ENCODE measurements at places on chromosomes 2 and 18.

- peak; percentile 58 for DNase-seq
These were observed 125.1 kb upstream of the HAAO start for GRCh38 chr2:42917425-42917927.

DNA sequence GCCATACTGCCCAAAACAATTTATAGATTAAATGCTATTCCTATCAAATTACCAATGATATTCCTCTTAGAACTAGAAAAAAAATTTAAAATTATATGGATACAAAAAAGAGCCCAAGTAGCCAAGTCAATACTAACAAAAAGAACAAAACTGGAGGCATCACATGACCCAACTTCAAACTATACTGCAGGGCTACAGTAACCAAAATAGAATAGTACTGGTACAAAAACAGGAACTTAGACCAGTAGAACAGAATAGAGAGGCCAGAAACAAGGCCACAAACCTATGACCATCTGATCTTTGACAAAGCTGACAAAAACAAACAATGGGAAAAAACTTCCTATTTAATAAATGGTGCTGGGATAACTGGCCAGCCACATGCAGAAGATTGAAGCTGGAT lies 86.1 kb upstream of the KYNU start:
- no peak for DNase-seq

- no peak for DNase-seq
These were observed 5.5 kb downstream of the TMEM37 start for GRCh38 chr2:119436993-119437772.

DNA sequence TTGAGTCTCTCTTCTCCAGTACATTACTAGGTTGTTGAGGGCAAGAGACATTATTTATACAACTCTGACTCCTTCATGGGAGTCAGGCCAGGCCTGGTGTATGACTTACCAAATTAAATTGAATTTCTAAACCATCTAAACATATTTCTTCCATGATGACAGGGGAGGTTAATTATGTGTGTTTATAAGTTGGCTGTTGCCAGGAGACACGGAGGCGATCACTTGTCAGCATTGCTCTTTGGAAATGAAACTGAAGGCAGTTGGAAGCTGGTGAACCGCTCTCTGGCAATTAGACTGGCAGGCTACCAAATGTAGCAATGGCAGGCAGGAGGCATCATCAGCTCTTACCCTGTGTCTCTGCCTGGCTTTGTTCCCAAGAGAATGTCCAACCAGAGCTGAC lies 241.4 kb downstream of the KCNS3 start:
- no peak for DNase-seq

DNA sequence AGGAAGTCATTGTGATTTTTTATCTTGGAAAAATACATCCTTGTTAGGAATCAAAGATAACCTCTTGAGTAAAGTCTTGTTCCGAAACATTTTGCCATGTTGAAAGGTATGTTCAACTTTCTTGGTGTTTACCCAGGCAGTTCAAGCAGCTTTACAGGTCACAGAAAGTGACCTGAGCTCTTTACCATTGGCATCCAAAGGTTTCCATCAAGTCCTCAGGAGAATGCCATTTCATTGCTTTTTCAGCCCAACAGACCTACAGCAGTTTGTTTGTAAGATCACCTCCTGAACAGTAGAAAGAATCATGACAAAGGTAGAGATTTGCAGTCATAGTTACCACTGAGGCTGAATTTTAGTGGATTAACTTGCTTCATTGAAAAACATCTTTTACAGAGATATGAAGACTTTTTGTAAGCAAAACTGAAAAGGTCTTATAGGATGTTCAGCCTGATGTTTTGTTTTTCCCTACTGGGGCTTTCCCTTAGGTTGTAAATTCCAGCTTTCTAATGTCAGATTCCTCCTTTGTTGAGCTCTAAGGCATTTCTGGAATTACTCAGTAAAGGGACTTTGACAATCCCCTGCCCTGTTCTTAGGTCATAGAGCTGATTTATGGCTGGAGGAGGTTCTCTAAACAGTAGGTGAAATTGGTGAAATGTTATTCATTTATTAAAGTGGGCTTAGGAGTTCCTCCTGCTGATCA lies 236.8 kb upstream of the RBMS1 start:
- no peak for DNase-seq

DNA sequence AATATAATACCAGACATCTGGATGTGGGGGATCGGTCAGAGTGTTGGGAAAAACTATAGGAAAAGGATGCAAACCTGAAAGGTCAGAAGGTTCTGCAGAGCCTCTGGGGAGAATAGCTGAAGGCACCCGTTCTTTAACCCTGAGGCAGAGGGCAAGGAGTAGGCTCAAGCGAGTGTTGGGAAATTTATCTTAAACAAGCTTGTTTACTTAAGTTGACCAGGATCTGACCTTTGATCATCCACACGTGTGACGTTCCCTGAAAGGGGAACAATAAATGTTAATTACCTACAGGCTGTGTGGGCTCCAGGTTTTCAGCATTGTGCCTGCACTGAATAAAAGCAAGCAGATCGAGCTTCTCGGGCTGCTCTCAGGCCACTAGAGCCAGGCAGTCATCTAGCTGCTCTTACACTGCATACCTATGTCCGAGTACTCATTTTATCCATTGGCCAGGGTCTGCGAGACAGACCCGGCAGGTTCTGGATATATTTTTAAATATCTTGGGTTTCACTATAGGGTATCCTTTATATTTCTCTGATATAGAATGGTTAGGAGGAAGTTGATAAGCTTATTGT lies 400.6 kb upstream of the CHST9 start:
- DNase-seq = no peak

- no peak for DNase-seq
These were observed 99.8 kb downstream of the PTPN4 start for GRCh38 chr2:119859528-119859927.

DNA sequence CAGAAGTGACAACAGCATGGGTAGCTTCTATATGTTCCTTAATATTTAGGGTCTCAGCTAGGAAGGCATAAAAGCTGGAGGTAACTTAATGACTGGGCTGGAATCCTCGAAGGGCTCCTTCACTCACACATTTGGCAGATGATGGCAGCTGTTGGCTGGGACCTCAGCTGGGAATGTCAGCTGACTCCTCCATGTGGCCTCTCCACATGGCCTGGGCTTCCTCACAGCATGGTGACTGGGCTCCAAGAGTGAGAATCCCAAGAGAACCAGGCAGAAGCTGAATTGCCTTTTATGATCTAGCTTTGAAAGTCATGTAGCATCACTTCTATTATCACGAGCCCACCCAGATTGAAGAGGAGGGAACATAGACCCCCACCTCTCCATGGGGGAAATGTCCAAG lies 54.9 kb downstream of the TET3 start:
- no peak for DNase-seq

DNA sequence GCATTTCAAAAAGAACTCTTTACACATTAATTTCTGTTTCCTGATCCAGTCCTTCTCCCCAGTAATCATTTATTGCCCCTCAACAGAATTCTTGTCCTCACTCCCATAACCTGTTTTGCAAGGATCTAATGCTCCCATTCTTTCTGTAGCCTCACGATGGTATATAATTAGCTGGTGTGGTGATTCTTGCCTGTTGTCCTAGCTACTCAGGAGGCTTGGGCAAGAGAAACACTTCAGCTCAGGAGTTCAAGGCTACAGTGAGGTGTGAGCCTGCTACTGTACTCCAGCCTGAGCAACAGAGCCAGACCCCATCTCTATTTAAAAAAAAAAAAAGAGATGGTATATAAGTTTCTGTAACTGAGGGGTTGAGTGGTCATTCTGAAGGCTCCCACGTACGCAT lies 7.7 kb upstream of the TRAPPC8 start:
- no peak for DNase-seq

GRCh38 chr2:137937778-137938177 lies 26.5 kb upstream of the HNMT start:
- no peak for DNase-seq

DNA sequence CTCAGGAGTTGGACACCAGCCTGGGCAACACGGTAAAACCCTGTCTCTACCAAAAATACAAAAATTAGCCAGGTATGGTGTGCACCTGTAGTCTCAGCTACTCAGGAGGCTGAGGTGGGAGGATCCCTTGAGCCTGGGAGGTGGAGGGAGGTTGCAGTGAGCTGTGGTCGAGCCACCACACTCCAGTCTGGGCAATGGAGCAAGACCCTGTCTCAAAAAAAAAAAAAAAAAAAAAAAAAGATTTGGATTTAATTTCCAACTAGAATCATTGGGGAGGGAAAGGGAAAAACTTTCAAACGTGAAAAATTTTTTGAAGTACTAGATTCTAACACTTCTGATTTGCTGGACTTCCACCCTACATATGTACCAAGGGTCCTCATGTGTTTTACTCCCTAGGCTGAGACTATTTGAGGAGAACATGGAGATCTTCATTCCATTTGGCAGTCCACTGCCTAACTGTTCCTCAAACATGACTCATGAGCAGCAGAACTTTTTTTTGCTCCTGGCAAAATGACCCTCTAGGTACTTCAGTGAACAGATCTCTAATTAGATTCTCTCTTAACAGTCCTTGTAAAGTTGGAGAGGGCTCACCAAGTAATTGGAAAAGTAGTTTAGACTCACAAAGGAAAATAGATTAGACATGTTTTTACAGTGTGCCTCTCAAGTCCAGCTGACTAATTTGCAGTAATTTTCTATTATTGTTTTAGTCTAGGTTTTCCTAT lies 267.6 kb downstream of the METTL4 start:
- no peak for DNase-seq

- DNase-seq = no peak
These were observed 44.3 kb downstream of the FN1 start for GRCh38 chr2:215391531-215391930.

DNA sequence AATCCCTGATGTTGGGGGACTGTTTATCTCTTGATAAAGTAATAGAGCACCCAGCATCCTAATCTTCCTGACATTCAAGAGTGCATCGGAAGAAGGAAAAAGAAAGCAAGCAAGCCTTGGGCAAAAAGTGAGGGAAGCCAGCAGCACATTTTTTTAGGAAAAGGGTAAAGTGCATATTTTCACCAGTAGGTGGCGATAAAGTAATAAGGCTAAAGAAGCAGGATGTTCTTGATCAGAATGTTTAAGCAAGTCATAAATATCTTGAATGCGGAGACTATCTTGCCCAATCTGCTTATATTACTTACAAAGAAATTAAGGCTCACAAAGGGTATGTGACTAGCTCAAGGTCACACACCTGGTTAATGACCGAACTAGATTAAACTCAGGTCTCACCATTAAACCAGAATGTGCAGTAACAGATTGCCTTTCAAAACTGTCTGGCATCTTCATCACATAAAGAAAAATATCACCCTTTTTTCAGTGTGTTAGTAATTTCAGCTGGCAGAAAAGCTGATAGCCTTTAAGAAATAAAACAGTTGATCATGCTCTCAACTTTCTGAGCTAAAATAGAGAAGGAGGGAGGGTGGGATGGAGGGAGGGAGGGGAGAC lies 83.8 kb downstream of the VIT start:
- DNase-seq = no peak

GRCh38 chr2:221255862-221256261 lies 316.2 kb downstream of the EPHA4 start:
- DNase-seq = no peak

DNA sequence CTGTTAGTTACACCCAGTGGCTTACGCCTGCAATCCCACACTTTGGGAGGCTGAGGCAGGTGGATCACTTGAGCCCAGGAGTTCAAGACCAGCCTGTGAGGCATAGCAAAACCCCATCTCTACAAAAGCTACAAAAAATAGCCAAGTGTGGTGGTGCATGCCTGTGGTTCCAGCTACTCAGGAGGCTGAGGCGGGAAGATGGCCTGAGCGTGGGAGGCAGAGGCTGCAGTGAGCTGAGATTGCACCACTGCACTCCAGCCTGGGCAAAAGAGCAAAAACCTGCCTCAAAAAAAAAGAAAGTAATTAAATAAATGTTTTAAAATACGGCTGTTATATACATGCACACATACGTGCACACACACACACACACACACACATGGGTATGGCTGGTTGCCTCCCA lies 194.8 kb downstream of the HDAC4 start:
- DNase-seq = no peak

DNA sequence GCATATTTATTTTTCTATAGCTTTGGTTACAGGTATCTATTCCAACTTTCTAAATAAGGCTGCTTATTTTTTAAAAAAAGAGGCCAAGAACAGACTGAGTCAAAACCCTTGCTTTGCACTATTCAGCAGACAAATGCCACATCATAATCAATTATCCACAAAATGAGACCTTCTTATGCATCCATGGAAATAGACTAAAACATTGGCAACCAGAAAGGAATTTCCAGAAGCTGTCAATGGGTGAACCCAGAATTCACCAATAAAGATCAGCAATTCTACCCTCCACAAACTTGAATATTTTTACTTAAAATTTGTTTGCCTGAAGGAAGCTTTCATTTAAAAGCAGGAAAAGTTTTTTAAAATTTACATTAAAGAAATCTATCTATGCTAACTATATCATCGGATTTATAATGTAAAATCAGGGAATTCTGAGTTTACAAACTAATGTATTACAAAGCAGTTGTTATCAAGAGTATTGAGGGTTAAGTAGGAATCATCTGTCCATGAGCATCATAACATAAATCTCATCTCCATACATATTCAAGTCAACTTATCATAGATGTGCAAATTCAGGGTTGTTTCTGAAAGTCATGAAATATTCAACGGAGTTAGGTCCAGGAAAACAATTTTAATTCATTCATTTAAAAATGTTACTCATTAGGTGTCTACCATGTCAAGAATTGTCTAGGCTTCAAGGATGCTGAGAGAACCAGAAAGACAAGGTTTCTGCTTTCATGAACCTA lies 548.0 kb downstream of the SATB2 start:
- no peak for DNase-seq
